ENCODE measurements at places on chromosomes 16 and 17.

- peak; percentile 65 for DNase-seq
These were observed 15.1 kb downstream of the SAMD14 start for GRCh38 chr17:50114849-50115357.

DNA sequence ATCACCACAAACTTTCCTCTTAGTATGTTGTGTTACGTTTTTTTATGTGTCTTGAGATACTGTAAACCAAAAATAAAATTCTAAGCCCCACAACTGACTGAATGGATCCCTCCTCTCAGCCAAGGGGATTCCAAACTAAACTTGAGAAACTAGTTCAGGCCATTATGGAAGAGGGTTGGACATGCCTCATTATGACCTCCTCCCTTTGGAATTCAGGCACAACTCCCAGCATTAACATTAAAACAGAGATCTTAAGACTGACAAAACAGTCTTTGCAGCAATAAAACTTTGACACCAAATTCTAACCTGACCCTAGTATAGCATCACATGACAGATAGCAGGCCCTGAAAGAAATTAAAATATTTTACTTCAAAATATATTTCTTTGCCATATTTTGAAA lies 51.1 kb upstream of the SLC47A1 start:
- DNase-seq, result no peak

- DNase-seq, result no peak
These were observed 2.3 kb downstream of the GALK1 start for GRCh38 chr17:75762513-75763268.

- no peak for DNase-seq
These were observed 36.1 kb downstream of the GPATCH8 start for GRCh38 chr17:44467108-44467507.

DNA sequence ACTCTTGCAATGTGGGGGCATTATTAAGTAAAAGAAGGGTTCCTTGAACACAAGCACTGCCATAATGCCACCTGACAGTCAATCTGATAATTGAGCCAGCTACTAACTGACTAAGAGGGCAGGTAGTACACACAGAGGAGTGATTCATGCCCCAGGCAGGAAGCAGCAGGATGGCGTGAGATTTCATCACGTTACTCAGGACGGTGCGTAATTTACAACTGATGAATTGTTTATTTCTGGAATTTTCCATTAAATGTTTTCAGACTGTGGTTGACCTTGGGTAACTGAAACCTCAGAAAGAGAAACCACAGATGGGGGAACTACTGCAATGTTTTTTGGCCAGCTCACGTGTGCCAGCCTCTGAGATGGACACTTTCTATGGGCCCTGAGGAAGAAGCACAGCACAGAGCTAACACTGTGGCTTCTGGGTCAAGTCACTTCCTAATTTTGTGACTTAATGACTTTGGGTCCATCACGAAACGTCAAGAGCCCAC lies 46.7 kb downstream of the C17orf67 start:
- peak; percentile 97 for DNase-seq

DNA sequence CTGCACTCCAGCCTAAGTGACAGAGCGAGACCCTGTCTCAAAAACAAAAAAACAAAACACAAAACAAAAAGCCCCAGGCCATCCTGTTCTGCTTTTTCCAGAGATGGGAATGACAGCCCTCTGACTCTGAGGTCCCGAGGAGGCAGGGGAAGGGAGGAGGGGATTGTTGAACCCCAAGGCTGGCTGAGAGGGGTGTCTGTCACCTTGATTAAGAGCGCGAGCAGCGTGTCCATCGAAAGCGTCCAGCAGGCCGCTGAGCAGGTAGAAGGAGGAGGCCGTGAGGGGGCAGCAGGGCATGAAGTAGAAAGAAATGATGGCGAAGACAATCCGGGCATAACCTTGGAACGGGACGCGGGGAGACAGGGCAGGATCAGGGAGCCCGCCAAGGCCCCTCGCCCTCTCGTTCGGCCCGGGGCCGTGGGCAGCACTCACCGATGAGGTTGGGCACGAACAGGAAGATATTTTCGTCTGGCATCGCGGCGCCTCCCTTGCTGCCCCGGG lies 593 bp downstream of the CDIPT start:
- DNase-seq, result no peak

GRCh38 chr16:81424771-81425170 lies 19.8 kb upstream of the CMIP start:
- peak; percentile 71 for DNase-seq

- no peak for DNase-seq
These were observed 228.2 kb downstream of the SOX9 start for GRCh38 chr17:72349011-72349410.

GRCh38 chr16:27717726-27718125 lies 167.8 kb downstream of the KATNIP start:
- no peak for DNase-seq
